ENCODE measurements at places on chromosomes 3 and 15.

DNA sequence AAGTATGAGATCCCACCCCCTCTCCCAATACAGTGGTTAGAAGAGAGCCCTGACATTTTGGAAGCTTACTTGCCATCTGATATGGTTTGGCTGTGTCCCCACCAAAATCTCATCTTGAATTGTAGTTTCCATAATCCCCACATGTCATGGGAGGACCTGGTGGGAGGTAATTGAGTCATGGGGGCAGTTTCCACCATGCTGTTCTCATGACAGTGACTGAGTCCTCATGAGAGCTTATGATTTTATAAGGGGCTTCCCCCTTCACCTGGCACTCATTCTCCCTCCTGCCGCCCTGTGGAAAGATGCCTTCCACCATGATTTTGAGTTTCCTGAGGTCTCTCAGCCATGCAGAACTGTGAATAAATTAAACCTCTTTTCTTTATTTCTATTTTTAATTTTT is 28.8 kb upstream of the HES1 start:
- DNase-seq = no peak

GRCh38 chr3:142982038-142982773 is 18.7 kb upstream of the PAQR9 start:
- no peak for DNase-seq

GRCh38 chr15:35136321-35137189 is 51.5 kb upstream of the NANOGP8 start:
- no peak for DNase-seq

DNA sequence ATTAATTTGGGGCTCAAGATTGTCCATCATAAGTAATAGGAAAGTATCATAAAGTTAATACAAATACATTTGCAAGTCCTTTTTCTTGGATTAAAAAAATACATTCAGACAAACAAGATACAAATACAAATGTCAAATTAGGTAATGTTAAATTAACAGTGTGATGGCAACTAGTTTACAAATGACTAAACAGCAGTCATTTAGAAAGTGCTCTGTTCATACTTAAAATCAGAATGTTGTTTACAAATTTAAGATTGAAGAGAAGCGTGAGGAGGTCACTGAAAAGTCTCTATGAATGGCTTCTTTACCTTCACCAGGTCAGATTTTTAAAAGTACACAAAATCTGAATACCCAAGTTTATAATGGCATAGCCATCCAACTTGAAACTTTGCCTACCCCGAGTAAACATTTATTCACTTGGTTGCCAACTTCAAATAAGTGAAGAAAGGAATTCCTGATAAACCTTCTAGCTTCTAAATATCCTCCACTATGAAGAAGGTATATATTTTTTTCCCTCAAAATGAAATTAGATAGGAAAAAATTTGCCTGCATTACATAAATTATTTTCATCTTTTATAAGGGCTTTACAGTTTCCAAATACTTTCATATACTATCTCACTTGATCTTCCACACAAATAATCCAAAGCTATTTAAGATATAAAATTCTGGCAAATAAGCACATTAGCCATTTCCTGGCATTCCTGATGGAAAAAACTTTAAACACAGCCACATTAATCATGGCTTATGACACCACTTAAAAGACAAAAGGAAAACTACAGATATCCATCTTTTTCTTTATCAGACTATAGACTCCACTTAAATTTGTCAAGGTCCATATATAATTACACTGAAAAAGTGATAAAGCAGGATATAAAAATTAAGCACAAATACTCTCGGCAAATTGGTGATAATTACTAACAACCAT is 11.5 kb upstream of the NEK10 start:
- no peak for DNase-seq

DNA sequence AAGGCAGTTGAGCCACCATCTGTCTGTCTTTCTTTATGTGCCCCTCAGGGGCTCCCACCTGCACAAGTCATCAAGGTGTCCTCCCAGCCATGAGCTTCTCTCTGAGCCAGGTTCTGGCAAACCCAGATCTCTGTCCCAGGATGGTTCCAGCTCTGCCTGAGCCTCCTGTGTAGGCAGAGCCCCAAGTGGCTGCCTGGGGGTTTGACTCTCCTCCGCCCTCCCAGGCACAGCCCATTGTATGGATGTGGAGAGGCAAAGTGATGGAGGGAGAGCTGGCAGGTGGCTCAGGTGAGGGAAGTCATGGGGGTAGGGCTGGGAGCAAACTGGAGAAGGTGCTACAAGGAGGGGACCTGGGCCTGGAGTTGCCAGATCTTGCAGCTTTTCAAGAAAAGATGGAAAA is 56.9 kb downstream of the GRIP2 start:
- DNase-seq = no peak

- DNase-seq = no peak
Measured at GRCh38 chr3:139231555-139232281, 112.1 kb upstream of the MRPS22 start.

- peak; percentile 5 for DNase-seq
Measured at GRCh38 chr3:176964661-176965060, 232.6 kb downstream of the TBL1XR1 start.

- peak; percentile 69 for DNase-seq
Measured at GRCh38 chr3:177050501-177051237, 146.6 kb downstream of the TBL1XR1 start.

- no peak for DNase-seq
Measured at GRCh38 chr3:41195946-41196345, 3.4 kb upstream of the CTNNB1 start.

DNA sequence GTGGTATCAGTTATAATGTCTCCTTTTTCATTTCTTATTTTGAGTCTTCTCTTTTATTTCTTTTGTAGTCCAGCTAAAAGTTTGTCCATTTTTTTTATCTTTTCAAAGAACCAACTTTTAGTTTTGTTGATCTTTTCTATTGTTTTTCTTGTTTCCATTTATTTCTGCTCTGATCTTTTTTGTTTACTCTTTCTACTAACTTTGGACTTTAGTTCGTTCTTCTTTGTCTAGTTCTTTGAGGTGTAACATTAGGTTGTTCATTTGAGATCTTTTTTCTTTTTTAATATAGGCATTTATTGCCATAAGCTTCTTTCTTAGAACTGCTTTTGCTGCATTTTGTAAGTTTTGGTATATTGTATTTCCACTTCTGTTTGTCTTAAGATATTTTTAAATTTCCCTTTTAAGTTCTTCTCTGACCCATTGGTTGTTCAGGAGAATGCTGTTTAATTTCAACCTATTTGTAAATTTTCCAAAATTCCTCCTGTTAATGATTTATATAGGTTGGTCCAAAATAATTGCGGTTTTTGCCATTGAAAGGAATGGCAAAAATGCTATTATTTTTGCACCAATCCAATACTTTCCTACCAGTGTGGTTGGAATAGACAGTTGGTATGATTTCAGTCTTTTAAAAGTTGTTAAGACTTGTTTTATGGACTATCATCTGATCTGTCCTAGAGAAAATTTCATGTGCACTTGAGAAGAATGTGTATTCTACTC is 51.2 kb downstream of the KAT2B start:
- no peak for DNase-seq

- DNase-seq = no peak
Measured at GRCh38 chr3:42875325-42876151, at the start of gene CYP8B1. CYP8B1 (minus strand) TSS chr3:42875879; CDS start chr3:42875816, 63 bp downstream.

- DNase-seq = no peak
Measured at GRCh38 chr3:55721716-55722484, 234.8 kb upstream of the WNT5A start.

- DNase-seq = no peak
Measured at GRCh38 chr3:124650798-124651197, 79.5 kb upstream of the UMPS start.

DNA sequence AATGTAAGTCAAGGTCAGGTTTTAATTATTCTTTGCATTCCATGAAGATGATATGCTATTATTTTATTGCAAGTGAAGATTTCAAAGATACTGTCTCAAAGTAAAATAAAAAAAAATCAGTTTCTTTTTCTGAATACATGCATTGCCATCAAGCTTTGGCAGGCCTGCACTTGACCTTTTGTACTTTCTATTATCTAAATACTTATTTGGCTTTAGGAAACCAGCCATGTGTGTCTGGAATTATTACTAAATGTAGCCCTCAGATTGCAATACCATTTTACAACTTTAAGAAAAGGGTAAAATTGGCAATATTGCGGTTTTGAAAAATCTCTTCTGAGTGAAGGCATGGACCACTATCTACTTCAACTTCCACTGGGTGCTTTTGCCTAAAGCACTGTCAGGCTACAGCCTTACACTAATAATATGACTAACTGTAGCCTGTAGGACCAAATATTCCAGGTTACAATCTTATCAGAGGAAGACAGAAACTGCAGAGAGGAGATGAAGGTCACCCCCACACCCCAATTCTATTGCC is 349.4 kb upstream of the DCBLD2 start:
- no peak for DNase-seq

- DNase-seq = no peak
Measured at GRCh38 chr15:101156509-101157159, 95.2 kb downstream of the CHSY1 start.

- no peak for DNase-seq
Measured at GRCh38 chr3:44915702-44916438, 41.5 kb downstream of the TGM4 start.

DNA sequence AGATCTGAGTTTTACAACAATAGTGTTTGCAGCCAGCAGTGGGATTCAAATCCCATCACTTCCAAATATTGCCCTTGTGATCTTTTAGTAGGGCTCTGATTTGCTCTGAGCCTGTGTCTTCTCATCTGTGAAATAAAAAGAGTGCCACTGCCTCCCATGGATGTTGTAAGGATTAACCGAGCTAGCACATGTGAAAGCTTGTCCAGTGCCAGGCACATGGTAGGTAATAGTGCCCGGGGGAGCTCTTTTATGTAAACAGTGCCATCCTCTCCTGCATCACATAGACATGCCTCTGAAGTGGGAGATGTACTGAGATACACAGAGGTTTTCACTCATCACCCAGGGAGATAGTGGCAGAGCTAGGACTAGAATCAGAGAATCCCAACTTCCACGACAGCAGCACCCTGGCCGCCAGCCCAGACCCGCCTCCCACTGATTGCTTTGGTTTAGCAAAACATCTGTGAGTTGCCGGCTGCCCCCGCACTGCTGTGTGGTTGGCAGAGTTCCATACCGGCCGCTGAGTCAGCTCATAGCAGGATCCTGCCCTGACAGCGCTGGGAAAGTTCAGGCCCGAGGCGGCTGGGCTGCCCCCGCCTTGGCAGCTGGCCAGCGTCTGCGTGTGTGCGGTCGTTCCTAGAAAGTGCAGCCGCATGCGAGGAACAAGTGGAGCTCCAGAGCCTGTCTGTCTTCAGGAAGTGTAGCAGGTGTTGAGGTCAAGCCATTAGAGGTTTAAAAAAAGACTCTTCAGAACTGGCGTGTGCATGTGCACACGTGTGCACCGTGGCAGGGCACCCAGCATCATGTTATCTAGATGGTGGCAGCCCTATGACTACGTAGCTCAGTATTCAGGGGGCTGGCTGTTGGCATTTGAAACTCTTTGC is 5.0 kb downstream of the ARID3B start:
- peak; percentile 87 for DNase-seq

GRCh38 chr3:38907426-38907825 is 91.4 kb upstream of the SCN10A start:
- DNase-seq = no peak

DNA sequence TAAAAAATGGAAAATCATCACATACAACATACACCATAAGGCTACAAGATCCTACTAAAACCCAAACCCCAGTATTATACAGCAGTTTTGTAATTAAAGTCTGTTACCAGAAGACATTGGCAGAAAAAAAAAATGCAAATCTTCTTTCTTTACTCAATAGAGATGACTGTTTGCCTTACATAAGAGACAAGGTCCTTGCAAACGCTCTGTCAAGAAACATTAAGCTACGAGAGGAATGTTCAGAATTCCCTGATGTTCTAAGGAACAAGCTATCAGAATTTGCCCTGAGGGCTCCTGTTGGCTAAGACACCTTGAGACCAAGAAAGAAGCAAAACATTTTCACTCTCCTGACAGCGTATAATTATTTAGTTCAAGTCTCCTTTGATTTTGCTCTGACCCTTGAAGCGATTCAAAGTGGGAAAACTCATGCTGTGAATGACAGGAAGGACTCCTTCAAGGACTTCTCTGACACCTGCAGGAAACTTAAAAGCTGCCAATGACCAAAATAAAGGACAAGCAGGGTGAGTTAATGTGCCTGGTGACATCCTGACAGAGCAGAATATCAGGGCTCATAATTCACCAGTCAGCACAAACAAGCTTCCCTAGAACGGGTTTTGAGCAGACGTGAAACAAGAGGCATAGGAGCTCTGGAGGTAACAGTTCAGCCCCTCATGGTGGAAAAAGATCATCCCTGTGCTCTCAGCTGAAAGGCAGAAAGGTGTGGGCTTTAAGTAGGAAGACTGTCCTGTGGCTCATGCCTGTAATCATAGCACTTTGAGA is 2.5 kb downstream of the SCAMP2 start:
- DNase-seq = no peak

DNA sequence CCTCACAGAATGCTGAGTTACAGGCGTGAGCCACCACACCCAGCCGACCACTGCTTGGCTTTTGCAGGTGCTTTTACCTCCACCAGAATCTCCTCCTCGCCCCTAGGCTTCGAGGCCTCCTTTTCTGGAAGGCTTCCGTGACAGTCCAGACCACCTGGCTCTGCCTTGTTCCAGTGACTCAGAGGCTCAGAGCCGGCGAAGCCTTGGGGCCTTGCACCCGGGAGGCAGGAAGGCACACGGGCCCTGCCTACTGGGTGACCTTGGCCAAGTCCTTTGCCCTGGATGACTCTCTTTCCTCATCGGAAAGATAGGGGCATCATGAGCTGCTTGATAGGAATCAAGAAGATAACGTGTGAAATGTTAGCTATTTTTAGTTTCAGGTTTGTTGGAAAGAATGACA is 31.3 kb upstream of the FURIN start:
- DNase-seq = no peak

All from CD4-positive, alpha-beta T cell treated with Interleukin-10 for 1 hour (primary cell).